ENCODE measurements at places on chromosomes 2 and 18.

DNA sequence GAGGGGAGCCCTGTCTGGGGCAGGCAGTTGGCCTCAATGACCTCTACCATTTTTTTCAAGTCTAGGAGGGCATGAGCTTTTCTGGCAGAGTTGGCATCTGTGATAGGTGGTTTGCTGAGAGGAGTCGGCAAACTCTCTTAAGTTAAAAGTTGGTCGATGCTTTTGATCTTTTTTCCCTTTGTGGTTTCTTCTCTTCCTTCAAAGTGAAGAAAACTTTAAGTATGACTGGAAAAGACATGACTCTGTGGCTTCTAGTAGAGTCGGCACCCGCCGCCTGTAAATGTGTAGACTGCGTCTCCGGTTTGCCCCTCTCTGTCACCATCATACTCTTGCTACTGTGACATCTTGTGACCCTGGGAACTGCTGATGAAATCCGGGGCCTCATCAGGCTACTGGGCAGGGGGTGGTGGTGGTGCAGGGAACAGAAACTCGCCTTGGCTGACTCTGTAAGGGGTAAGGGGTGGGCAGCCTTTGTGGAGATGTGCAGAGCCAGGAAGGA lies 21.1 kb downstream of the INPP5D start:
- DNase-seq = no peak

DNA sequence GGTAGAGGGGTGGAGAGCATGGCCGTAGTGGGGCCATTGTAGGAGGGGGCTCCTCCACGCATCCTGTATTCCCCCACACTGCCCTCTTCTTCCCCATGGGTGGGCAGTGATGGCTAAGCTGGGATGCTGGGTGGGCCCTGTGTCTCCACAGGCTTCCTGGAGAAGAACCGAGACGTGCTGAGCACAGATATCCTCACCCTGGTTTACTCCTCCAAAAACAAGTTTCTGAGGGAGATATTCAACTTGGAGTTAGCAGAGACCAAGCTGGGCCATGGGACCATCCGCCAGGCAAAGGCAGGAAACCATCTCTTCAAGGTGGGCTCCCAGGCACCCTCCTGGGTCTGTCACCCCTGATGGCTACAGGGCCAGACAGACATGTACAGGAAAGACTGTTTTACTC lies 52.8 kb downstream of the MYO7B start:
- DNase-seq = no peak

DNA sequence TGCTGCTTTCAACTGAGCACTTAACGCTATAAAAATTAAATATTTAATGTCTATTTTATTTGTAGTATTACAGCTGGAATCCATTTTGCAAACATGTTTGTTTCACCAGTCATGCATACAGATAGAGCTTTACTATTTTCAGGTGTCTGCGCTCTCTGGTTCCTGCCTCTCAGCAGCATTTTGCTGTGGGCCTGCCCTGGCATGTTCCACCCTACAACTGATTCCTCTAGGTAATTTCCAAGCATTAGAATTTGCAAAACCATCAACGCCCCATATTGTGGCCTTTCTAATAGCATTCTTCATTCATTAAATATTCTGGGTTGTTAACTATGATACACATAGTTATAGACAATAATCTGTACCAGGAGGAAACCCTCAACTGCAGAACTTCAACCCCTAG lies 266.4 kb upstream of the DLGAP1 start:
- DNase-seq = no peak

- no peak for DNase-seq
These were observed 28.9 kb upstream of the BCL2L11 start for GRCh38 chr2:111091811-111092211.

DNA sequence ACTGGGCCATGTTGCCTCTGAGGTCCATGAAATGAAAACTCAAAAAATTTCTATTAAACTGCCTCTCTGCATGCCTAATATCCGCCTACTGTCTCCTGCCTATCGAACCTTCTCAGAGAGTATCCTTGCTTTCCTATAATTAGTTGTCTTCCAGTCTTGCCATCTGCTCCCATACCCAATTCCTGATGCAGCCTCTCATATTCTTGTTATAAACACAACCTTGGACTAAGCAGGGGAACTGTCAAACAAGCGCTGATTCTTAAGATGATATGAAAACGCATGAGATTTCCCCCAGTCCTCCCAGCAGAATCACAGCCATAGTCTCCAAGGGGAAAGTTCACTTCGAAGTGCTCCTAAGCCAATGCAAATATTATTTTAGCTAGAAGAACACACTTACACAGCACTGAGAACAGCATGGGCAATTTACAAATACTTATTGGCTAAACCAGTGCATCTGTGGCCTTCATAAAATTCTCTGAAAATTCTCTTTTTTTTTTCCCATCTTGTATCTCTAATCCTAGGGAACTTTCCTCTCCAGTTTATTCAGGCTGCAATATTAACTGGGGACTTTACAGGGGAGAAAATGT lies 471.6 kb downstream of the MBD2 start:
- no peak for DNase-seq

DNA sequence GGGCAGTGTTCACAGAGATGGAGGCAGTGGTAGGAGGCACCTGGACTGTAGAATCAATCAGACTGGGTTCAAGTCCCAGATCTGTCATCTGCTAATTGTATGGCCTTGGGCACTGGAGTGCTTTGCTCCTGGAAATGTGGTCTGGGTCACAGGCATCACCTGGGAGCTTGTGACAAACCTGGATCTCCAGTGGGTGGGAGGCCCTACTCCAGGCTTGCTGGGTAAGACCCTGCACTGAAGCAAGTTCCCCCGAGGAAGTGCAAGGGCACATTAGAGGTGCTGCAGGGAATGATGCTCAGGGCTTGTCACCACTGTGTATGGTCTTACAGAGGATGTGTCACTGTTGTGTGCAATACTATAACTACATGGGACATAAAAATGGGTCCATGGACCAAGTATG lies 220.5 kb upstream of the ID2 start:
- DNase-seq = no peak

DNA sequence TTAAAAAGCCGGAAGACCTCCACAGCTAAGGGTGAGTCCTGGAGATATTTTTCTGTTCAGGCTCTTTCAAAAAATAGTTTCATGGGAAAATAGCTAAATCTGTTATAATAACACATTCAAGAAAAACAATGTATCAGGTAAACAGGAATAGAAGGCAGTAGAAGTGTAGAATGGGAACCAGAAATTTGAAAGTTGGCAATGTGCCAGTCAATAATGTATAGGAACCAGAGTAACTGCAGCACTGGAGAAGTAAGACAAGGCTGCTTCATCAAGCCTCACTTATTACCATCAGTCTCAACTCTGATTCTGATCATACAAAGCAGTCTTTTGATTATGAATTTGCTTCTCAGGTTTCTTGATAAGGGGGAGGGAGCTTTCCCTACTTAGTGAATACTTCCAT lies 81.4 kb upstream of the VRK2 start:
- DNase-seq = no peak

DNA sequence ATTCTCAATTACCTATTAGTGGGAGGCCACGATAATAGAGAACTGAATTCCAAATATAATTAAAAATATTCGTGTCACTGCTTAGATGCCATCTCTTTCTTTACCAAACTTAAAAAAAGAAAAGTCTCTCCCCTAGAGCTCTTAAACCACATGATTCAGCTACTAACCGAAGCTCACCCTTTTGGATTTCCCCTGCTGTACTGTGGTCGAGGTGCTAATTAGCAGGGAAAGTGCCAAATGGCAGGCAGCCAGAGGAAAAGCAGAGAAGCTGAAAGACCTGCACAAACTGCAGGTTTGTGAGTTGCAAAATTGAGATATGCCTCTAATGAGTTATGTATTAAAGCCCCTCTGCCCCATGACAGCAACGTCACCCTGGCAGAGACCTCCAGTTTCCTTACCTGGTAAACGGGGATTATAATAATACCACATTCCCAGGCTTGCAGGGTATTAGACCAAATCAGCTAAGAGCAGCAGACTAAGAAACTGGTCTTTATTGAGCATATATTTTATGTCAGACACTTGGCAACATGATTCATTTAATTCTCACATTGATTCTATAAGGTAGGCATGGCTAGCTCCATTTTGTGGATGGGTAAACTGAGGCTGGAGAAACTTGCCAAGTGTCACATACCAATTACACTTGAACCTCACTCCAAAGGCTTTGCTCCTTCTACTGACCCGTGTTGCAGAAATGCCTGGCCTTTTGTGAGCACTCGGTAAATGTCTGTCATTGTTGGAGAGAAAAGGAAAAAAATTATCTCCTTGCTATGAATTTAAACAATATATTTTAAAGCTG lies 259.7 kb downstream of the LPIN1 start:
- no peak for DNase-seq

DNA sequence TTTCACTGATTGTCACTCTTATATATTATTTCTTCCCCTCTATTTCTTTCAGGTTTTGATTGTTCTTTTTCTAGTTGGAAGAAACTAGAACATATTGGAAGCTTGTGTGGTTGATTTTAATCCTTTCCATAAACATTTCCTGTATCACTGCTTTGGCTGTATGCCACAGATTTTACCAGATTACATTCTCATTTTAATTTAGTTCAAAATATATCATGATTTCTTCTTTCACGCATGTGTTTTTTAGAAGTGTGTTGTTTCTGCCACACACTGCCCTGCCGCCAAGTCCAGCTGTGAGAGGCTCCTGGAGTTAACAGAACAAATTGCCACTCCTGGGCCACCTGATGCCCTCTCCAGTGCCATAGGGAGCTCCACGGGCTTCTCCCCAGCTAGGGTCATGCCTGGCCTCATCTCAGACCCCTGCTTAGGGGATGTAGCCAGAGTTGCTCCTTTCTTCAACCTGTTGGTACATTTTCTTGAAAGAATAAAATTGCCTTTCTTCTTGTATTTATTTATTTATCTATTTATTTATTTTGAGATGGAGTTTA lies 206.2 kb upstream of the COPS8 start:
- DNase-seq = no peak

DNA sequence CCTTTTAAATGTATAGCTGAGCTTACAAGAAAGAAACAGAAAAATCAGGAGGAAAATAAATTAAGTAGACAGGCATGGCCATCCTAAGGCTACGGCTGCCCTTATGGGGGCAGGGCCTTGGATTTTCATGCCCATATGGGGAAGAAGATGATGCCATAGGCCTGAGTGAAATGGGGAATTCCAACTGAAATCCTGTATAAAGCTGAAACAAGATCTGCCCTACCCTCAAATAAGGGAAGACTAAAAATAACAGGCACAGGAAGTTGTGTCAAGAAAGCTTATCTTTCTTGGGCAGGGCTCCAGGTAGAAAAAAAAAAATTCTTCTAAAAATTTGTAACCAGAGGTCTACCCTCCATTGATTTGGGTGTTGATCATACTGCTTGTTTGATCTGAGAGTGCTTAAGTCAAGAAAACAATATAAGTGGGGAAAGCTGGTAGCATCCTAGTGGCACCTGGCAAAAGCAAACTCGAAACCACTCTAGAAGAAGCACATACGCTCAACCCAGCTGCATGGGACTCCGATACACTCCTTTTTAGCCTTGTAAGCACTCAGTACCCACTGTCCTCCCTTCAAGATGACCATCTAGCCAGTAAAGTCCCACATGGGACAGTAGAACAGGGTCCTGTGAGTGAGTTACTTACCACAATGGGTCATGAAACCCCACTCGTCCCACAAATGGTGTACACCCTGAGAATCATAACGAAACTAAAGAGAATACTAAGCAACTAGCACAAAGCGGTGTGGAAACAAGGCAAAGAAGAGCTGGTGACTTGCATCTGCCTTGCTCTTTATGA lies 22.3 kb downstream of the DNAH7 start:
- DNase-seq = no peak

DNA sequence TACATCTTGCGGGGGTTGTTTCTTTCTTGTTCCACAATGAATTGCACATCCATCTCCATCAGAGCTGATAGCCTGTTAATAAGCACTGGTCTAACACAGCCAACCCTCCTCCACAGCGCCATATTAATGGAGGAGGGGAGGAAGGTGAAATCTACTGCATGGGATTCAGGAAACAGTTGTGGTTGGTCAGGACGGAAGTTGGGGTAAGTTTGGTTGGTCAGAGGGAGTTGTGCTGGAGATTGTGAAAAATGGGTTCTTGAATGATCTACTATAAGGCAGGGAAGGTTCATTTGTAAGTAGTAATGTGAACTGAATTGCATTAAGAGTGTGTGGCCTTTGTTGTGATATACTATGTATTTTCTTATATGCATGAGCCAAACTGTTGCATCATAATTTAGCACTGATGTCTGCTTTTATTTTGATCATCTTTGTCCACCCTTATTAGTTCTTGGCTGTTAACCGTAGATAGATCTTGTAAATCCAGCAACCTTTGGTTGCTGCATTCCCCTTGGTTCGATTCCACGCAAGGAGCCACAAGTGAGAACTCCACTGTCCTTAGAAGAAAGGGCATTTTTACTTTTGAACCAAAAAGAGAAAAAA lies 150.6 kb upstream of the MAPRE2 start:
- no peak for DNase-seq

DNA sequence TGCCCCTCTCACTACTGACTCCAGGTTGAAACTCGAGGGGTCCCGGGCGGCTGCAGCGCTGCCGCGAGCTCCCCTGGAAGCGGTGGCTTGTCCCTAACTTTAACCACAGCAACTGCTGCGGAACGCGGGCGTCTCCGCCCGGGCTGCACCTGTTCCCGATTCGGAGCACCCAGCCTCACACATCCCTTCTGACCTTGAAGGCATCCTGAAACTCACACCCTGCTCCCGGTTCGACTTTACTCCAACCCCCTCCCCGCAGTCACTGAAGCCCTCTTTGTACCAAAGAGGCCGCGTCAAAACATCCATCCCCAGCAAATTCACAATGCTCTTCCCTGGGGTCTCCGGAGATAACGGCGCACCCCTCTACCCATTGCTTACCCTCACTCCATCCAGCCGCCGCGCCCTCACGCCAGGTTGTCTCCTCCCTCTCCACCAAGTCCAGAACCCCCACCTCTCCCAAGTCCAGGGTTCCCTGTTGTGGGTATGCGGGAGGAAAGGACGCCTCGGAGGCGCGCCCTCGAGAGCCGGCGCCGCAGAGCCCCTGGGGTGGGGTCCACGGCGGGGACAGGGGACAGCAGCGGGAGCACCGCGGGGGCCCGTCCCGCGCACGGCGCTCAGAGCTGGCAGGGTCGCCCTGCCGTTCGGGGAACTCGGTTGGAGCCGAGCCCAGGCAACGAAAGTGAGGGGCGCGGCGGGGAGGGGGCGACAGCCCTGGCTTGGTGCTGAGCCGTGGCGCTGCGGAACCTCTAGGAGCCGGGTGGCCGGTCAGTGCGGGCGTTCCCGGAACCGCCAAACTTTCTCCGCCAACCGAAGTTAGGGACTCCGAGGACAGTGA lies 934 bp downstream of the MYO5B start:
- DNase-seq = peak; percentile 24

DNA sequence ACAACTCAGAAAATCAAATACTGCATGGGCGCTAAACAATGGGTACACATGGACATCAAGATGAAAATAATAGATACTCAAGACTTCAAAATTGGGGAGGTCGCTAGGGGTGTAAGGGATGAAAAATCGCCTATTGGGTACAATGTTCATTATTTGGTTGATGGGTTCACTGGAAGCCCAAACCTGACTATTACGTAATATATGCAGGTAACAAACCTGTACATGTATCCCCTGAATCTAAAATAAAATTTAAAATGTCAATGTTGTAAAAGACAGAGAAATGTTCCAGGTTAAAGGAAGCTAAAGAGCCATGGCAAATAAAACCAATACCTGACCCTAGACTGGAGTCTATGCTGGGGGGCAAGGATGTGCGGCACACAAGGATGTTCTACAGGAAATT lies 80.4 kb upstream of the CCBE1 start:
- no peak for DNase-seq
